Activated CD8-positive, alpha-beta T cell treated with anti-CD3 and anti-CD28 coated beads, Interleukin-2, amount 10 ng/mL, durations not matched to agents 7 days and 5 days (primary cell): ENCODE measurements at places on chromosomes 12 and 14. TPM values are rescaled to one million over a fixed set of nuclear protein-coding genes. Genes with fewer than 3 reads are reported as not detected.

DNA sequence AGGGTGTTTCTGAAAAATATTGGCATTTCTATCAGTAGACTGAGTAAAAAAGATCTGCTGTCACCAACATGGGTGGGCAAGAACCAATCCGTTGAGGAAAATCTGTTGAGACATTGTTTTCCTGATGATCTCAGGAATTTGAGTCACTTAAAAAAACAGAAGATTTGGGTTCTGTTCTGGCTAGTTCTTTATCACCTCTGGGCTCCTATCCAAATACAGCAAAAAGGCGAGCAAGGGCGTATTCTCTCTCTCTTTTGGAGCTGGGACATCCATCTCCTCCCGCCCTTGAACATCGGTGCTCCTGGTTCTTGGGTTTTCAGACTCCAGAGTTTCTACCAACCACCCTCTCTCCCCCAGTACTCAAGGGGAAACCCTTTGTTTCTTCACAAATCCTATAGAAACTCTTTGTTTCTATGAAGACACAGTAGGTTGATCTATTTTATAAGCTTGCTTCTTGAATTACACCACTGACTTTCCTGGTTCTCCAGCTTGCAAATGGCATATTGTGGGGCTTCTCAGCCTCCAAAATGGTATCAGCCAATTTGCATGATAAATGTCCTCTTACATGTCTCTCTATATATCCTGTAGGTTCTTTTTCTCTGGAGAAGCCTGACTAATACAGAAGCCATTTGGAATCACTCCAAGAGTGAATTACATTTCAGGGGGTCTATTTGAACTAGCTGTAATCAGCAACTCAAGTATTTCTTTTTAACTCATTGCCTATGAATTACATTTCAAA, 263.9 kb upstream of the TMTC1 start:
- no peak for DNase-seq
- H3K4me1 ChIP-seq, result no peaks in the 10 kb centered on the region
- no peaks in the 10 kb centered on the region for H3K36me3 ChIP-seq
- H3K27me3 ChIP-seq, result no peaks in the 10 kb centered on the region

- H3K27me3 ChIP-seq, result no peaks in the 10 kb centered on the region
- H3K4me1 ChIP-seq, result no peaks in the 10 kb centered on the region
- DNase-seq, result no peak
- no peak overlapping the region for H3K4me3 ChIP-seq
- H3K36me3 ChIP-seq, result no peaks in the 10 kb centered on the region
- H3K27ac ChIP-seq, result no peak overlapping the region
These were observed 19.2 kb upstream of the MGAT4C start for GRCh38 chr12:86275356-86275755.

- H3K4me1 ChIP-seq, result no peaks in the 10 kb centered on the region
- no peak overlapping the region for H3K27ac ChIP-seq
- no peak for DNase-seq
- H3K36me3 ChIP-seq, result no peaks in the 10 kb centered on the region
- no peaks in the 10 kb centered on the region for H3K27me3 ChIP-seq
These were observed 58.9 kb downstream of the MOK start for GRCh38 chr14:102246071-102246470.

DNA sequence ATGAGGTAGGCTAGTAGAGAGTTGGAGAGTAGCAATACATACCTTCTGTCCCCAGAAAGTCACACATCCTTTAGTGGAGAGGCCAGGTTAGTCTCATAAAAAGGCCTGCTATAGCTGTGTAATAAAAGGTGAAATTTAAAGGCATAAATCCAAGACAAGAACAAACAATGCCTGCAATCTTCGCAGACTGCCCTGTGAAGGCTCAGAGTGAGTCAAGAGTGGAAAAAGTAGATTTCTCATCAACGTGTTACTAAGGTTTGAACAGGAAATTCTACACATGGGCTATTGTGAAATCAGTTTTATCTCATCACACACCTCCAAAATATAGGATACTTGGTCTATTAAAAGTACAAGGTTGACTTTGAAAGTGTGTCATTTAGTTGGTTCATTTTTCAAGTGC, at the start of gene KLRC1:
Gene KLRC1 (minus strand): TSS at position 222 of the 400 bp plus-strand sequence. CDS start 2,221 bp downstream, outside the sequence.
- DNase-seq, result no peak
- peaks cover 16% of the 10 kb centered on the region for H3K4me1 ChIP-seq

DNA sequence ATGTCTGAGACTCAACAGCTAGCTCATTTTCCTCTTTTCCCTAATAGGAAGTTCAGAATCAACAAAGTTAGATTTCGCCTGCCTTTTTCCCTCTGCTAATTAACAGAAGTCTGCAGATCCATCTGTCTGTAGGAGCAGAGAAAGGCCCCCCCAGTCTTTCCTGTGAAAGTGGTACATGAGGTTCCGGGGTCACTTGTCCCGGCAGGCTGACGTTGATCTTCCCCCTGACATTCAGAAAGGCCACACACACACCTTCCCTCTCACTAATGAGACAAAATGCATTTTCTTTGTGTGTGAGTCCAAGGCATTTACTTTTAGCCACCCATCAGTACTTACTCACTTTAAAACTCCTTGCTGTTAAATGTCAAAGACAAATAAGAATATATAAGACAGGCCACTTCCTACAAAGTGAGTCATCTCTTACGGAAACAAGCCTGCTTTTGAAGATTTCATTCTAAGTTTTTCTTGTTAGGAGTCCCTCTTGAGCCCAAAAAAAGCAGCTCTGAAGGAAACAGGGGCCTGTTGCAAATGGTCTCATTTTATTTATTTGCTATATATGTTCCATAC, 138.7 kb downstream of the TTC7B start:
- H3K4me3 ChIP-seq, result peak overlapping the region; percentile 65
- no peaks in the 10 kb centered on the region for H3K27me3 ChIP-seq
- peak overlapping the region; percentile 92 for H3K27ac ChIP-seq

DNA sequence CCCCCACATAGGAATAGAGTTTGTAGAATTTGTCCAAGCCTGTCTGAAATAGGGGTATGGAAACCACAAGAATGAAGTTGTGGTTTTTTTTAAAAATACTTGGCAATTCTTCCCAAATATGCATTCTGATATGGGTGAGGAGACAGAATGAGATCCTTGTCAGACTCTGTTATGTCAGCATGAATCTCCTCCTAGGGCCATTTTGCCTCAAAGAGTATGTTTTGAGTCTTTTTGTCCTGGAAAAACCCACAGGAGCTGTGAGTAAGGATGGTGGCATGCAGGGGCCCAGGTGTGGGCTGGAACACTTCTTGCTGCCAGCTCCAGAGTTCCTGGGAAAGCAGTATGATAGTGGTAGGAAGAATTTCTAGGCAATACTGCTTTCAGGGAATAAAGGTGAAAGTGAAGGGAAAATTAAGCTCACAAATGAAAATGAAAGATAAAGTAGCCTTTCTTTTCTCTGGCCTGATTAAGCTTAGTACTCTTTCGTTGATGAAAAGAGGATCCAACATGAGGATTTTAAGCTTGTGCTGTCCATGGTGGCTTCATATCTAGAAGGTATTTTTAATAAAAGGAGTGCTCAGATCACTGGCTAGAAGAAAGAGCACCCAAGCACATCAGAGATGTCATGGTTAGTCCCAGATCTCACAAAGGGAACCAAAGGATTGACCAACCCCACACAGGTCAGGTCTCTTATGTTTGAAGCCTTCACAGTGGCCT, 130.8 kb downstream of the LLPH start:
- no peak overlapping the region for H3K4me3 ChIP-seq
- H3K4me1 ChIP-seq, result no peaks in the 10 kb centered on the region
- H3K36me3 ChIP-seq, result no peaks in the 10 kb centered on the region
- no peak overlapping the region for H3K27ac ChIP-seq

DNA sequence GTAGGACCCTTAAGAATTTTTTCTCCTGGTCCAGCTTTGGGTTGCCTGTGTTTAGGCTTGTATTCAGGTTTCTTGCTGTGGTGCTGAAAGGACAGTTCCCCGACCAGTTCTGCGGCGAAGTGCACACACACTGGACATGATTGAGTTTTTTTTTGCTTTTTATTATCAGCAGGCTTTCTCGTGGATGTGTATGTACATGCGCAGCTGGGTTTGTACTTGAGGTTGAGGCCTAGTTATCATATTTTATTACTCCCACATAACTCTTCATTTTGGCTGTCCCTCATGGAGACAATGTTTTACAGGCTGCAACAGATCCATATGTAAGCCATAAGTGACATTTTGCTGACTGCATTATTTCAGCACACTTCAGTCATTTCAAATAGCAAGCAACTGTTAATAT, 2.5 kb downstream of the SCN8A start:
- H3K4me3 ChIP-seq, result no peak overlapping the region
- H3K27ac ChIP-seq, result no peak overlapping the region
- peak; percentile 66 for DNase-seq
- peaks cover 22% of the 10 kb centered on the region for H3K4me1 ChIP-seq

DNA sequence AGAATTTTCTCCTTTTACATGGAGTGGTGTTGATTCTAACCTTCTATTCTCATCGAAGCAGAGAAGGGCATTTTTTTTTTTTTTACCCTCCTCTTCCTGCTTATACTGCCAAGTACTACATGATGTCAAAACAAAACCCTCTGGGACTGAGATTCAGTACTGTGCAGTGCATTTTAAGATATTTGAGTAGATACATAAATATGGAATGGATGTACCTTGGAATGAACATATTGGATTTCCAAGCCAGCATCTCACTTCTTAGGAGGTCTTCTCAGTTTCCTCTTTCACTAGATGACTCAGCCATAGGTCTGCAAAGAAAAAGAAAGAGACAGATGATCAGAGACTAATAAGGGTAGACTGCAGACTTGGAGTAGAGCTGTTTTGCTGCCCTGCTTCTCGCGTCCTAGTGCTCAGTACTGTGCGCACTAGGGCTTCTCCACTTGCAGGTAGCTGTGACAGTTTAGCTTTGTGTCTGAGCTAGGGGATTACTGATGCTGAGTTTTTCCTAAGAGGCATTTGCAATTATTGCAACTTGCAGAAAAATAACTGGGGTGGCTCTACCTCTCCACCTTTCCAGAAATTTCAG, 20.4 kb downstream of the TPH2 start:
- no peak overlapping the region for H3K4me3 ChIP-seq
- H3K4me1 ChIP-seq, result no peaks in the 10 kb centered on the region
- DNase-seq, result no peak
- no peak overlapping the region for H3K27ac ChIP-seq
- H3K36me3 ChIP-seq, result no peaks in the 10 kb centered on the region
- H3K27me3 ChIP-seq, result peaks cover 8% of the 10 kb centered on the region

- no peak overlapping the region for H3K4me3 ChIP-seq
- no peak overlapping the region for H3K27ac ChIP-seq
- H3K36me3 ChIP-seq, result no peaks in the 10 kb centered on the region
- peaks cover 9% of the 10 kb centered on the region for H3K27me3 ChIP-seq
- no peak for DNase-seq
- peaks cover 20% of the 10 kb centered on the region for H3K4me1 ChIP-seq
These were observed 144.9 kb upstream of the CRY1 start for GRCh38 chr12:107238296-107238695.

DNA sequence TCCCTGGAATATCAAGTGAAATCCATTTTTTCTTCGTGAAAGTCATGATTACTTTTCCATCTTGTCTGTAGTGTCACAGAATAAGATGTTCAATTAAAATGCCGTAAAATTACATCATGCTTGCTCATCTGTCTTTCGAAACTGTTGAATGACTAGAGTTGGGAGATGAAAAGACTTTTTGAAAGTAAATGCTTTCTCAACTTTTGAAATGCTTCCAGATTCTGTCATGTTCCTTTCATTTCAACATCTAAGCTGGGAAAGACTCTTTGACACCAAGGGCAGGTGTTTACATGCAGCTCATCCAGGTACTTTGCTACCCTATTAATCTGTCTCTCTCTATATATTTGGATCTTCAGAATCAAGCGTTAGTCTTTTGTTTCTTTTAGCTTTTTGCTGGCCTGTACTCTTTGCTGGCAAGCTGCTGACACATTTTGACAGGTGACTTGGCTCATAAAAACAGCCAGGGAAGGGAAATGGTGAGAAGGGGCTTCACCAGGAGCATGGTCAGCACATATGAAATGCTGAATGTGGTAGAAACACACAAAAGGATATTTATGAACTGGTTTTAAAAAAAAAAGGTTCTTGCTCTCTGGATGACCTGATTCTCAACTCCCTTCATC, 77.0 kb upstream of the METAP2 start:
- H3K4me3 ChIP-seq, result no peak overlapping the region
- no peak for DNase-seq
- H3K27me3 ChIP-seq, result peaks cover 18% of the 10 kb centered on the region
- no peak overlapping the region for H3K27ac ChIP-seq
- no peaks in the 10 kb centered on the region for H3K4me1 ChIP-seq

DNA sequence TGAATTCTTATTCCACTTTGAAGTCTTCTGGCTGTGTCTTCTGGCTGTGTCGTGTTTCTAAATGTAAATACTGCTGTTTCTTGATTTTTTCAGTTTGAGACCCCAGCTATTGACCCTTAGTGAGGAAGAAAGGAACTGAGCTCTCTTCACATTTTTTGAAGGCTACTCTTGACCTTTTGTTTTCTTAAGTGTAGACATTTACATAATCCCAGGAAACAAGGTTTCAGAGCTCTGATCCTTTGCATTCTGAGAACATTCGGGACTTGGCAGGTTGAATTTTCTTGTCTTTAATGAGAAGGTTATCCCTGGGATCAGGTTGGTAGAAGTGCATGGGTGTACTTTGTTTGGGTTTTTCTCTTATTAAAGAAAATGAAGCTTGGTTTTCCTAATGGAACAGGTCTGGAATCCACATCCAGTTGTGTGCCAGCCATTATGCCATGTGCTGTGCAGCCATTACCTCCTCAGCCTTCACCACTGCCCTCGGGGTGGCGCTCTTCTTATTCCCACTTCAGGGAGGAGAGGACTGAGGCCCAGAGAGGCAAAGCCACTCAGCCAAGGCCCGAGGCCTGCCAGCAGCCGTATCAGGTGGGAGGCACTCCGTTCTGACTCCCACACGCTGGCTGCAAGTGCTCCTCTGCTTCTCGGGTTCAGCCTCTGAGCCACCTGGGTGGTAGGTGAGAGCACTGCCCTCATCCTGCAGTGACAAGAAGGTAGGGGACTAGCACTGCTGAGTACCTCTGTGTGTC, 120.9 kb downstream of the BEGAIN start:
- no peak overlapping the region for H3K27ac ChIP-seq
- no peak overlapping the region for H3K4me3 ChIP-seq
- H3K36me3 ChIP-seq, result no peaks in the 10 kb centered on the region
- peaks cover 8% of the 10 kb centered on the region for H3K4me1 ChIP-seq

- peaks cover 3% of the 10 kb centered on the region for H3K4me1 ChIP-seq
- H3K36me3 ChIP-seq, result no peaks in the 10 kb centered on the region
- peaks cover 3% of the 10 kb centered on the region for H3K27me3 ChIP-seq
- DNase-seq, result no peak
These were observed 61.5 kb downstream of the SLC6A12 start for GRCh38 chr12:152440-152839.

DNA sequence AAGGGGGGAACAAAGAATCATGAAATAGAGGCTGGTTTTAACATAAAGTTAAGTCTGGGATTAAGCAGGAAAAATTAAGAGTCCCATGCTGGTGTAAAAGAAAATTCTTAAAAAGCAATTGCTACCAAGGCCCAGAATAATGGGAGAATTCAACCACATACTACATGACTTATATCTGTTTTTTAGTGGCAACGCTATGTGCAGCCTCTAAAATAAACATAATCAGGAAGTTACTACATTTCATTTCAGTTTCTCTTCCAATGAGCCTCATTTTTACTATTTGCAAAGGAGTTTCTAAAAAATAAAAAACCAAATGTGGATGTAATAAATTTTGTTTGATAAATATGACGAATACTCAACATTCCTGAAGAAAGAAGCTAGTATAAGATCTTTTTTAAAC, 58.1 kb downstream of the CPNE8 start:
- H3K4me3 ChIP-seq, result no peak overlapping the region
- DNase-seq, result no peak
- no peaks in the 10 kb centered on the region for H3K27me3 ChIP-seq
- no peak overlapping the region for H3K27ac ChIP-seq
- H3K4me1 ChIP-seq, result no peaks in the 10 kb centered on the region

The HNF1A gene
- total RNA-seq, result not detected

The SMOC1 gene
- not detected for total RNA-seq
